ENCODE measurements at places on chromosomes 6 and 20.
A peak's percentile ranks its signal among the peaks of the same experiment; 100 is the strongest.

GRCh38 chr6:168411793-168412192, 29.2 kb upstream of the SMOC2 start:
- DNase-seq, result no peak

- DNase-seq, result no peak
Observed at GRCh38 chr6:90893400-90893799, 306.5 kb upstream of the MAP3K7 start.

DNA sequence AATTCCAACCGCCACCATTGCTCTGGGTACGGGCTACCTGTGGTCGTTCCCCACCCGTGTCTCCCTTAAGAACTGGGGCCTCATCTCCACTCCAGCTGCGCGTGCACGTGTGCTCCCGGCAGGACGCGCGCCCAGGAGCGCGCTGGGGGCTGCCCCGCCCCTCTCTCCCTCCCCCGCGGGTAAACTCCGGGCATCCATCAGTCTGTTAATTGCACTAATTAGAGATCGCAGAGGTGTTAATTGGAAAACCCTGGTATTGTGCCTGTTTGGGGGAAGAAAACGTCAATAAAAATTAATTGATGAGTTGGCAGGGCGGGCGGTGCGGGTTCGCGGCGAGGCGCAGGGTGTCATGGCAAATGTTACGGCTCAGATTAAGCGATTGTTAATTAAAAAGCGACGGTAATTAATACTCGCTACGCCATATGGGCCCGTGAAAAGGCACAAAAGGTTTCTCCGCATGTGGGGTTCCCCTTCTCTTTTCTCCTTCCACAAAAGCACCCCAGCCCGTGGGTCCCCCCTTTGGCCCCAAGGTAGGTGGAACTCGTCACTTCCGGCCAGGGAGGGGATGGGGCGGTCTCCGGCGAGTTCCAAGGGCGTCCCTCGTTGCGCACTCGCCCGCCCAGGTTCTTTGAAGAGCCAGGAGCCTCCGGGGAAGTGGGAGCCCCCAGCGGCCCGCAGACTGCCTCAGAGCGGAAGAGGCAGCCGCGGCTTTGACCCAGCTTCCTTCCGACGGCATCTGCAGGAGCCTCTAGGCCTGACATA, 14.4 kb downstream of the FOXP4 start:
- peak; percentile 89 for DNase-seq

- DNase-seq, result peak; percentile 50
Observed at GRCh38 chr20:53354314-53354713, 239.3 kb downstream of the ZNF217 start.

DNA sequence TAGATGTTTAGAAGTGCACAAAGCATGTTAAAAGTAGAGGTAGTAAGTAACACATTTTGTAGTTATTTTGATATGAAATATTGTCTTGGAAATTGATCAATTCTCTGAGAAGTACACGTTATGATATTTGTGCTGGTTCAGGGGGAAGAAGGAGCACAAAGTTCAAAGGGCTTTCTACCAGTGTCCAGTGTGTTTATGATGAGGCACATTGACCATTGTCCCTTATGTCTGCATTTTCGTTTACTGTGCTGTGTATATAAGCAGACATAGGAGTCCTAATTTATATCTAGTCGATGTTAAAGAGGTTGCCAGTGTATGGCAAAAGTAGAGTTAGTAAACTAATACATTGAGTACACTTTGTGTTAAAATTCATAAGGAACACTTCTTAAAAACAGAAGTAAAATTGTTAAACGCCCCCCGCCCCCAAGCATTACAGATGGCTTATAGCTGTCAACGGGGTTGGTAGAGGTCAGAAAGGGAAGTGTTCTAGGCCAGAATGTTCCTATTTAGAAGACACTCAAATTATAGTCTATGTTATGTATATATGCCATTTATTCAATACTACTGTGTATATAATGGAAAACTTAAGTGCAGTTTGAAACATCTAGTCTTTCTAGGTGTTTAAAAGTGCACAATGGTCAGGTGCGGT, 13.3 kb upstream of the HMGN4 start:
- no peak for DNase-seq

- no peak for DNase-seq
Observed at GRCh38 chr6:162533009-162533400, 194.6 kb downstream of the PRKN start.

DNA sequence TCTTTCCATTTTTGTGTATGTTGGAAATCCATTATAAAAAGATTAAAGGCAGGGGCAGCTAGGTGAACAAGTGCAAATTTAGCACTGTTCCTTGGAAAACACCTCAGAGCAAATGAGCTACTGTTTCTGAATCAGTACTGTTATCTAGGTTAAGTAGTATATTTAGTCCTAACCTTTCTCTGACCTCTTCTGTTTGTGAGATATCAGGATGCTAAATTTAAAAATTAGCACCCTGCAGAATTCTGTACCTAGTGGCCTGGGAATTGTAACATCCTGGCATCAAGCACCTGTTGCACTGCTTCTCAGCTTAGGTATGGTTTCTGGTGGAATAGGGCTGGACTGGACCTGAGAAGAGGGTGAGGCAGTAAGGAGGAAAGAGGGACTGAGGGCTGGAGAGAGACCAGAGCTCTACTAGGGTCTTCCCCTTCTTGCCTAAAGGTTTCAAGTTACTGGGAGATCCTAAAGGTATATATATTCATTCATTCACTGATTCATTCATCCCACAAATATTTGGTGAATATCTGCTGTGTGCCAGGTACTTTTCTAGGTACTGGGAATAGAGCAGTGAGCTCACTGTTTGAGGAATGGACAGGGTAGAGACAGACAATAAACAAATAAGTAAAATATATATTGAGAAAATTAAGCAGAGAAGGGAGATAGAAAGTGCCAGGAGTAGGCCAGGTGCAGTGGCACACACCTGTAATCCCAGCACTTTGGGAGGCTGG, 5.2 kb downstream of the ZNF76 start:
- DNase-seq, result no peak

DNA sequence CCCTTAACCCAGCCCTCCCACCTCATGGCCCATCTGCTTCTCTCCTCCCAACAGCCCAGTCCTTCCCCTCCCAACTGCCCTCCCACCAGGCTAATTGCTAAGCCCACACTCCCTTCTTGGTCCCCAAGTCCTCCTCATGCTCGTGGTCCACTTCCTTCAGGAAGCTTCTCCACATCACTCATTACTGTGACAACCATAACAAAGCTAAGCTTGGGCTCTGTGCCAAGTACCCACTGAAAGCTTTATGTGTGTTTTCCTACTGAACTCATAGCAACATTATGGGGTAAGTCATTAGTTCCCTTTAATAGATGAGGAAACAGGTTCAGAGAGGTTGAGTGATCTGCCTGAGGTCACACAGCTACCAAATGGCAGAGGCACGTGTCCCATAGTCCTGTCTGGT, 16.2 kb downstream of the FRS3 start:
- no peak for DNase-seq

DNA sequence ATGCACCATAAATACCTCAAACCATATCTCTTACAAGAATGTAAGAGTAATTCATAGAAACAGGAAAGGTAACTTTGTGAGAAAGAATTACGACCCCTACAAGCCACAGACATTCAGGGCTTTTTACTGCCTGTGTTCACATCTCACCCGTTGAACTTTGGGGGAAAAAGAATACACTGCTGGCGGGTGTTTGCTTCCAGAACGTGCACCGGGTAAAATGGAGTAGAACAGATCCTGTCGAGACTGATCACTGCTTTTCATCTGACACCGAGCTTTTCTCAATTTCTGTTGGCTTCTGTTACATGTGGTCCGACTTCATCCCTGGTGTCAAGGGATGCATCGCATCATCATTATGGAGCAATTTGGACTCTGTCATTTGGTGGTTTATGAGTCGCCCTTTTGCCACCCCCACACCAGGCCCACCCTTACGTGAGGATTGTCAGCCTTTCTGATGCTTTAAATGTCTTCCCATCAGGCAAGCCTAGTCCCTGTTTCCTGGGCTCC, 219.2 kb upstream of the ZFP64 start:
- no peak for DNase-seq

DNA sequence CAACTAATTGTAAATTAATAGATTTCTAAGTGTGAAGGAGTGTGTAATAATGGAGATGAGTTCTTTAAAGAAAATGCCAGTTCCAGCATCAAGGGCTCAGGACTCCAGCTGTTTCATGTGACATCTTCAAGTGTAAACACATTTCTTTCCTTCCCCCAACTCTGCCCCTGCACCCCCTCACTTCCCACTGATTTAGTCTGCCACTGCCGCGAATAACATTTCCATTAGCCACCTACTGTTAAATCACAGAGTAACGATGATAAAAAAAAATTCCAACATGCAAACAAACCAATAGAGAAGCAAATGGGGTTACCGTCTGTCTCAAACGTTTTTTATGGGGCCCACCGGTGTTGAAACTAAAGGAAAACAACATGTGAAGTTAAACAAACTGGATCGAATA, 414.3 kb downstream of the SAMD5 start:
- no peak for DNase-seq

DNA sequence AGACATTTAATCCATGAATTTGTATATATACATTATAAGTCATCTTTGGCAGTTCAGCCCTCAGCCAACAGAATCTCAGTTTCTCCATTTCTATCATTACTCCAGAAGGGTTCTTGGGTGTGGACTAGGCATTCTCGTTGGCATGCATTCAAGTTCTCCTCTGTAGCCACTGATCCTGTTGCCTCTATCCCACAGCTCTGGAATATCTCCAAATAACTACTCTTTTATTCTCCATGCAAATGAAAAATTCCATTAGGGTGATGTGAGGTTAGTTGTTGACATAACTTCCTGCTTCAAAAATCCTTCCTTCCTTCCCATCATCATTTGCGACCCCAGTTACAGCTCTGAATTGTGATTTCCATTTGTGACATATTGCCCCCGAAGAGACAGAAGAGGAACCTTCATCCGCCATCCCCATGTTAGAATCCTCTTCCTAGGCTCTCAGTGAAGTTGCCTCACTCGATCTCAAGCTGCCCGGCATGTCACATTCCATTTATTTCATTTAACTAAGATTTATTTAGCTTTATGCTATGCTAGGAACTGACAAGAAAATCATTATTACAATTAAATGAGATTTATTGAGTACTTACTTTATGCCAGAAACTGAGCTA, 93.7 kb upstream of the EDN1 start:
- DNase-seq, result no peak

DNA sequence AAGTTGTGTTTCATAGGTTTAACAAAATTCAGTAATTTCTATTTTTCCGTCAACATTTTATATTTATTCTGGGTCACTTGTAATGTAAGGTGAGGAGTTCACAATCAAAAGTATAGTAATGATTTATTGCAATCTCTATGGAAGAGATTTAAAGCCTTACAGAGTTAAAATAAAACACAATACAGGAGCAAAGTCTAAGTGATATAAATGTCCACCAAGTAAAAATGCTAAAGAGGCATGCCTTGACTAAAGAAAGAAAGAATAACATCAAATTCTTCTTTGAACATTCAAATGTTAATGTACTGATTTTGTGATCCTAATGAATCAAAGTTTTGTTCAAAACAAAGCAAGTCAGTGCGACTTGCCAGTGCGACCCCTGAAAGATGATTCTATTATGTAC, 61.5 kb downstream of the REPS1 start:
- no peak for DNase-seq

- DNase-seq, result no peak
Observed at GRCh38 chr20:13259921-13260320, 38.8 kb downstream of the ISM1 start.

DNA sequence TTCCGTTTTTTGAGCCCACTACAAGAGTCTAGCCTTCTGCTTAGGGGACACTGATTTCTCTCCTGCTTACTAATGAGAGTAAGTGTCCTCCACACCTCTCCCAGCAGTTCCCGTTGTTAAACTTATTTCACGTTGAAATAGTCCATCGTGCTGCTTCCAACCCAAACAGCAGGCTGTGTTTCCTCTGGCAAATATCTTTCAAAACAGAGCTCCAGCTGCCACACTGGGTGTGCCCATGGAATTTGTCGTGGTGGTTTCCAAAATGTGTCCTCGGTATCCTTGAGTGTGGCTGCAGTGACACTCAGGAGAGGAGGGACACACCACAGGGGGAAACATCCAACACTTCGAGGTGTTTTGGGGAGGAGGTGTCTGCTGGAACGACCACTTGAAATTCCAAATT, 176.5 kb upstream of the RALGAPA2 start:
- DNase-seq, result no peak

GRCh38 chr6:14614631-14615030, 497.1 kb downstream of the CD83 start:
- DNase-seq, result no peak

- DNase-seq, result no peak
Observed at GRCh38 chr6:75142721-75143120, 63.1 kb downstream of the COL12A1 start.

DNA sequence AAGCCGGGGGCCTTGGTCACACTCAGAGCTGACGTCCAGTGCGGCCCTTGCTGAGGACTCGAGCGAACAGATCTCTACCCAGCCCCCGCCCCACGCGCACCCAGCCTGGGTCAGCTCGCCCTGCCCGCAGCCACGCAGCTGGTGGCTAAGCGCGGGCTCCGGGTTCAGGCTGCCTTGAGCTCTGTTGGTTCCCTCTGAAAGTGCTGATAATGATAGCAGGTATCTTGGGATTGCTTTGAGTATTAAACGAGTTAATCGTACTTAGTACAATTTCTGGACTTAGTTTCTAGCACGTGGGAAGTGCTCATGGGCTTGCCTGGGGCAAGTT, 88.1 kb upstream of the TGM3 start:
- no peak for DNase-seq

GRCh38 chr6:169232507-169232931, 21.1 kb downstream of the THBS2 start:
- DNase-seq, result no peak

DNA sequence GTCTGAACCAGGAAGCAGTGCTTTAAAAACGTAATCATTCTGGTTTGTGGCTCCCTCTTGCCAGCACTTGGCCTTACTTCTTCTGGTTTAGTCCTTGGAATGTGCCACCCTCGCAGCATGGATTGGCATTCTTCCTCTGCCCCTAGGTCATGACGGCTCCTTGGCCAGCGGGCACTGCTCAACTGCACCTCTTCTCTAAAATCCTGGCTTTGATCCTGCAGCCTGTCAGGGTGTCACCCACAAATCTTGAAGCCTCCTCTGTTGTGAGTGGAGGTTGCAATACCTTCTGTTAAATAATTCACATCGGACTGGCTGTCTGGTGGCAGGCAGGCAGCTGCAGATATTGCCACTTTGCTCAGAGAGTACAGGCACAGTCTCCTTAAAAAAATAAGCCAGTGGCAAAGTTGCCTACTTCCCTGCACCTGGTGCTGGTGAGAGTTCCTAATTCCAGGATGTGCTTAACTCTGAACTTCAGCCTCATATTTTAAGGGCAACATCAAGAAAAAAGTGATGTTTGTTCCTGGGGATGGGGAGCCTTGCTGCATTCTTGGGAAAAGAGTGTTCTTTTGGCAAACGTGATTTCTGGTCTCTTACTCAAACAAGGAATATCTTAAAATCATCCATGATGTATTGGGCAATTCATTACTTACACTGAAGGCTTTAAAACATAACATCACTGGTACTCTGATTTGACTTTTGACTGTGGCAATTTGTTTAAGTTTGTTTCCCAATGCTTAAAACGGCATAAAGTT, 179.8 kb downstream of the FOXA2 start:
- no peak for DNase-seq

GRCh38 chr6:157944983-157945931, 36.4 kb upstream of the SYNJ2 start:
- DNase-seq, result no peak

- DNase-seq, result no peak
Observed at GRCh38 chr6:4049246-4049645, 29.7 kb downstream of the FAM217A start.

GRCh38 chr6:11785415-11785773, 6.8 kb upstream of the ADTRP start:
- peak; percentile 86 for DNase-seq

GRCh38 chr6:157613011-157613522, 210.0 kb upstream of the SNX9 start:
- DNase-seq, result no peak

- no peak for DNase-seq
Observed at GRCh38 chr6:70668499-70668812, 773 bp downstream of the SMAP1 start.

All from activated CD4-positive, alpha-beta T cell treated with anti-CD3 and anti-CD28 coated beads, Interleukin-10, Interleukin-2, amounts not matched to agents 100 ng/mL and 50 ng/mL, durations not matched to agents 16 hours and 8 hours (primary cell).